ENCODE measurements at places on chromosomes 6 and 20. TPM values are rescaled to one million over a fixed set of nuclear protein-coding genes. Genes with fewer than 3 reads are reported as not detected.

SMLR1 gene
- not detected for total RNA-seq

FUCA2 gene
- total RNA-seq, result 54.1 TPM

SYNDIG1 gene
- total RNA-seq, result under 0.01 TPM

CD40 gene
- total RNA-seq, result 0.97 TPM

MANEA gene
- 19.9 TPM for total RNA-seq

PGC gene
- total RNA-seq, result not detected

SIRPA gene
- 3.9 TPM for total RNA-seq

CBLN4 gene
- total RNA-seq, result not detected

FAXC gene
- 0.32 TPM for total RNA-seq

RIMS4 gene
- total RNA-seq, result under 0.01 TPM

SHLD1 gene
- 0.97 TPM for total RNA-seq

VWA7 gene
- under 0.01 TPM for total RNA-seq

C6orf52 gene
- total RNA-seq, result not detected

SLC26A8 gene
- not detected for total RNA-seq

ENPP4 gene
- 2.2 TPM for total RNA-seq

GPLD1 gene
- total RNA-seq, result 0.43 TPM

MYCT1 gene
- under 0.01 TPM for total RNA-seq

KIAA1755 gene
- 0.64 TPM for total RNA-seq

CTAGE9 gene
- not detected for total RNA-seq

VTA1 gene
- total RNA-seq, result 89.8 TPM
